NB4 (cell line): ENCODE measurements at places on chromosomes 2 and 18.

GRCh38 chr18:35862119-35862640, 110.3 kb upstream of the RMP24 start:
- no peak for DNase-seq

GRCh38 chr2:64643838-64644457, 9.8 kb downstream of the SERTAD2 start:
- DNase-seq: no peak

GRCh38 chr2:144162652-144163051, 357.3 kb downstream of the ZEB2 start:
- DNase-seq: peak; percentile 34

GRCh38 chr2:113977660-113978523, 88.0 kb downstream of the ACTR3 start:
- DNase-seq: peak; percentile 70

GRCh38 chr2:3196716-3197115, 180.9 kb downstream of the EIPR1 start:
- DNase-seq: no peak
